Activated T-cell treated with anti-CD3 and anti-CD28 coated beads for 1 hour (primary cell): ENCODE measurements at places on chromosomes 3 and 15.
A peak's percentile ranks its signal among the peaks of the same experiment; 100 is the strongest.

DNA sequence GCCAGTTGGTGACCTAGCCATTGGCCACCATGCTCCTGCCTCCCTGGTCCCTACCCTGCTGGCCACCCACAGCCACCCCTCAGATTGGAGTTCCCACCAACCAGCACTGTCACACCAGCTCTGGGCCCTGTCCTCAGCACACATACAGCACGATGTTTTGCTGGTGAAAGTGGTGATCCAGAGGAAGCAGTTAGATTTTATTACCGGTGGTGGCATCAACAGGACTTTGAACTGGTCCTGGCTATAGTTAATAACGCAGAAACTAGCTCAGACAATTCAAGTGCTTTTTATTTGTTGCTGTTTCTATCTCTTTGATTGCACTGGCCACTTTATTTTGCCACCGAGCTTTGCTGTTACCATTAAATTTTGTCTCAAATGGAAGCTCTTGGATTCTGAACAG, 16.4 kb upstream of the KLHL24 start:
- no peak for DNase-seq

- DNase-seq: no peak
These were observed 198.1 kb downstream of the MBNL1 start for GRCh38 chr3:152466784-152467183.

- peak; percentile 48 for DNase-seq
These were observed 142.7 kb downstream of the GADL1 start for GRCh38 chr3:30751610-30752299.

DNA sequence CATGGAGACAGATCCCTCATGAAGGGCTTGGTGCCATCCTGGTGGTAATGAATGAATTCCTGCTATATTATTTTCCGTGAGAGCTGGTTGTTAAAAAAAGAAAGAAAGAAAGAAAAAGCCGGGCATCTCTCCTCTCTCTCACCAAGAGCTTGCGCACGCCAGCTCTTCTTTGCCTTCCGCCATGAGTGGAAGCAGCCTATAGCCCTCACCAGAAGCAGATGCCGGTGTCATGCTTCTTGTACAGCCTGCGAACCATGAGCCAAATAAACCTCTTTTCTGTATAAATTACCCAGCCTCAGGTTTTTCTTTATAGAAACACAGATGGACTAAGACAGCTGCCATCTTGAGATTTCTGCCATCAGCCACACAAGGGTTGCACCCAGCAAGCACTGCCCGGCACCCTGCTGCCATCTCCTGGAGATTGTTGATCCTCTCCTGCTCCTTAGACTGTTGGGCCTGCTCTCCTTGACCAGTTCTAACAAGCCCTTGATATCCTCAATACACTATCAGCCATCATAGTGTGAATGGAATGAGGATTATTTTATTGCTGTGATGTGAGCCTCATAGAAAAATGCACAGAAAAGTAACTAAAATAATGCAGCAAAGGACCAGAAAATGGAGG, 3.5 kb upstream of the AHSG start:
- no peak for DNase-seq

- no peak for DNase-seq
These were observed 544.1 kb upstream of the MDFIC2 start for GRCh38 chr3:70856414-70857162.

DNA sequence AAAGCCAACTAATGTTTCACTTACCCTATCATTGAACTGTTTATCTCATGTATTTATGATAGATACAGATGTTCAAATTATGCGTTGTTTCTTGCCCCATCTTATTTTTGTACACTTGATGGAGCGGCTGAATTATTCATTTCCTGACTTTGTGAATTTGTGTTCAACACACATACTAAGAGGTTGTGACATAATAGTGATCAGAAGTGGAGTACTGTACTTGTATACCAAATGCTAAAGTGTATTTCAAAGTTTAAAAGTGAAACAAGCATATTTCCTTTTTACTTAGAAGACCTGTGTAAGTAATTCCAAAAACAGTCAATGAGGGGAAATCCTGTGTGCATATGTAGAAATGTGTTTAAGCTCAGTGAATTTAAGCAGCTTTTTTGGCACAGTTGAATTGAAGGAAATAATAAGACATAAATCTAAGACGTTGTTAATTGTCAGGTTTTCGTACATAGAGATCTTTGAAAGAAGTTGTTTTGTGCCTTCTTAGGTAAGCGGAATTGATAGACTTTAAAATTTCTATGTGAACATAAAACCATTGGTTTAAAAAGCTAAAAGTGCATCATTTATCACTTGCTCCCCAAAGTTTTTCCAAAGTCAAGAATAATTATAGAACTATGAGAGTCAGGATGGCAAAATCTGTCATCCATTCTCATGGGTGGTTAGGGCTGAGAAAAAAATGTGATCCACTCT, 1.9 kb downstream of the NFKBIZ start:
- no peak for DNase-seq

GRCh38 chr3:29202378-29202777, 78.5 kb upstream of the RBMS3 start:
- no peak for DNase-seq

GRCh38 chr15:62389885-62390790, 225.1 kb upstream of the C2CD4B start:
- peak; percentile 31 for DNase-seq

GRCh38 chr3:172634948-172635347, 75.9 kb downstream of the NCEH1 start:
- DNase-seq: no peak

DNA sequence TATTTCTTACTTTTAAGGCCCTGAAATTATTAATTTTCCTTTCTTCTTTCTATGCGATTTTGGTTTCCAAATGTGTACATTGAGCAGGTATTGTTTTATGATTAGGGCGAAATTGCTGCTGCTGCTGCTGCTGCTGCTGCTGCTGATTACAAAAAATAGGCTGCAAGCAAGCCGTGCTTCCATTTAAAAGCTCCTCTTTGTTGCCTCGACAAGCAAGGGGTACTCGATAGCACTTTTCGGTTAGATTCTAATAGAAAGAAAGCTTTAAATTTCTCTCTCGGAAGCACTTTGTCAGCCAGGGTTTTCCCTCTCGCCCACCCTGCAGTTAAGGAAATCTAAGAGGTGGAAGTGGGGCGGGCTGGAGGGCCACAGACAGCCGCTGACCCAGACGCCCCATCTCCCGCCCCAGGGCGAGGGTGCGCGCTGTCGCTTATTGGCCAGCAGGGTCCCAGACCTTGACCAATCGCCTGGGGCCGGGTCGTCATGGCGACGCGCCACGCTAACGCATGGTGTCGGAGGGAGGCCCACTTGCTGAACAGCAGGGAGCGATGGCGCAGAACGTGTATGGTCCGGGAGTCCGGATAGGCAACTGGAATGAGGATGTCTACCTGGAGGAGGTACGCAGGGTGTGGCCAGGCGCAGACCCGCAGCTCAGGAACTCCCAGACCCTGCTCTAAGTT, at the start of gene CFAP161:
Gene CFAP161 (plus strand): TSS at position 489 of the 680 bp plus-strand sequence. CDS start 60 bp downstream, at position 549.
- DNase-seq: no peak

GRCh38 chr3:52221563-52222318, 3.7 kb downstream of the TLR9 start:
- peak; percentile 44 for DNase-seq

DNA sequence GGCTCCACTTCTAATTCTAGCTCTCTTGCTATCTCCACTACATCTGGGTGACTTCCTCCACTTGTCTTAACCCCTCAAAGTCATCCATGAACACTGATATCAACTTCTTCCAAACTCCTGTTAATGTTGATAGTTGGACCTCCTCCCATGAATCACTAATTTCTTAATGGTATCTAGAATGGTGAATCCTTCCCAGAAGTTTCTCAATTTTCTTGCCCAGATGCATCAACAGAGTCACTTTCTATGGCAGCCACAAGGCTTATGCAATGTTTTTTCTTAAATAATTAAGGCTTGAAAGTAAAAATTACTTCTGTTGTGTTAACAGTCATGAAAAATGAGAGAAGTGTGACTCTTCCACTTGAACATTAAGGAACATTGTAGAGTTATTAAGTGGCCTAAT, 164.3 kb downstream of the PCCB start:
- no peak for DNase-seq

DNA sequence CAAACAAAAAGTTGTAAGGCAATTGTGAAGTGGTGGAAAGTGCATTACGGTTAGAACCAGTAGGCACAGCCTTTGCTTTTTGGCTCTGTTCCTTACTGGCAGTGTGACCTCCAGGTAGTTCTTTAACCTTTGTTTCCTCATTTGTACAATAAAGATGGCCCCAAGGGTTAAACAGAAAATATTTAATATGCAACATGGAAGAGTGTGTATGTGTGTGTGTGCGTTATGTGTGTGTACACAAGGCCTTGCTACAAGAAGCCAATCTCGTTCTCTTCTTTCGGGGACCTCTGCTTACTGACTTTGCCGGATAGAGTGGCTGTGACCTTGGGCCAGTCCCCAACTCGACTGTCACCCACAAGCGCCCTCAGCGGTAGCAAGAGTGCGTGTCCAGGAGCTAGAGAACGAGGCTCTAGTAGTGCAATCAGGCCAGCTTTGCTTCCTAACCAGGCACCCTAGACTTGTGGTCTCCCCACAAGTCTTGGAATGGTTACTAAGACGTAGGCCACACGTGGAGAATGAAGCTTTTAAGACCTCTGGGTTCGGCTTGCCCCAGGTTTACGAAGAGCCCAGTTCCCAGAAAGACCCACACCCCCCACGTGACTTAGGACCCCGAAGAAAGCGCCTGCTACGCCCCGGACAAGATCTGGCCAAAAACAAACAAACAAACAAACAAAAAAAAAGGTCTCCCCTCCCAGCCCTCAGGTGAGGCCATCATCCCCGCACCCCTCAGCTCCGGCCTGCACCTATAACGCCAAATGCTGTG, 593 bp downstream of the CIAO2A start:
- peak; percentile 12 for DNase-seq

DNA sequence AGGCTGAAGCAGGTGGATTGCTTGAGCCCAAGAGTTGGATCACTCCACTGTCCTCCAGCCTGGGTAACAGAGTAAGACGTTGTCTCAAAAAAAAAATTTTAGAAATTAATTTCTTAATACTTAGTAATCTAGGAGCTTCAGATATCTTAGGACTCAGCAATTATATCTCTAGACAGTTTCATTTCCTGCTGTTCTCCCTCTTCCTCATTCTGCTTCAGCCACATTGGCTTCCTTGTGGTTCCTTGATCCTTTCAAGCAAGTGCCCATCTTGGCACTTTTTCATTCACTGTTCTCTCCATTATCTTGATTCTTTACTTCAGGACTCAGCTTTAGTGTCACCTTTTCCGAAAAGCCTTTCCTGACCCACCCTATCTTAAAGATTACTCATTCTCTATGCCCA, 22.5 kb downstream of the TMEM202 start:
- no peak for DNase-seq

DNA sequence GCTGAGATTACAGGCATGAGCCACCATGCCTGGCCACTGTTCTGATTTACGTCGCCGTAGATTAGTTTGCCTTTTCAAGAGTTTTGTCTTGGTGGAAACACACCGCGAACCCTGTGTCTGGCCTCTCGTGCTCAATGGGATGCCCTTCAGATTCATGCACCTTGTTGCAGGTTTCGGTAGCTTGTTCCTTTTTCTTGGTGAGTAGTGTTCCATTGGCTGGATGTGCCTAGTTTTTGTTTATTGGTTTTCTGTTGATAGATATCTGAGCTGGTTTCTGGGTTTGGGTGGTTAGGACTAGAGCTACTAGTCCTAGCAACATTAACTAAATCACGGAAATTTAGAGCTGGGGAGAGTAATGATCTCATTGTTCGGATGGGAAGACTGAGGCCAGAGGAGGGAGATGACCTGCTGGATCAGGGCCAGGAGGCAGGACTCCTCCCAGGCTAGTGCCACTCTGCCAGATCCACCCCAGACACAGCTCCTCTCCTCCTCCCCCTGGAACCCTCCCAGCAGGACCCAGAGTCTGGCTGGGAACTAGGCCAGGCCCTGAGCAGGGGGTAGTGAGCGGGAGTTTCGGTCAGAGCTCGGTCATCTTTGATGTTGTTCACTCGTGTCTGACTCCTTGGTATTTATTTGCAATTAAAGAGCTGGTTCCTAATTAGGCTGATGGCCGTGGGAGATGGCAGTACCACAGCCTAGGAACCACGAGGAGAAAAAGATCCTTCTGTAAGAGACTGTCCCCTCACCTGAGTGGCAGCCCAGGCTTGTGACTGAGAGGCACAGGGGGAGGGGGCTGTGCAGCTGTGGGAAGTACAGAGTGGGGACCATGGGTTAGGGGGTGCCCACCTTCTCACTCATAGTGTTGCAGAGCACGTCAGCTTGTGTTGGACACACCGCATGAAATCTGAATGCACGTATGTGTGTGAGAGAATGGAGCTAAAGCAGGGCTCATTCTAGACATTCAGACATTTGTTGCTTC, 73.4 kb downstream of the SMAD6 start:
- no peak for DNase-seq

GRCh38 chr3:51896607-51897305, 6.4 kb downstream of the IQCF1 start:
- no peak for DNase-seq

- no peak for DNase-seq
These were observed 50.5 kb downstream of the CRYGS start for GRCh38 chr3:186493525-186494255.

GRCh38 chr3:179181021-179181472, 32.9 kb downstream of the PIK3CA start:
- DNase-seq: no peak

GRCh38 chr3:170689296-170689829, 103.5 kb upstream of the SLC7A14 start:
- DNase-seq: no peak

DNA sequence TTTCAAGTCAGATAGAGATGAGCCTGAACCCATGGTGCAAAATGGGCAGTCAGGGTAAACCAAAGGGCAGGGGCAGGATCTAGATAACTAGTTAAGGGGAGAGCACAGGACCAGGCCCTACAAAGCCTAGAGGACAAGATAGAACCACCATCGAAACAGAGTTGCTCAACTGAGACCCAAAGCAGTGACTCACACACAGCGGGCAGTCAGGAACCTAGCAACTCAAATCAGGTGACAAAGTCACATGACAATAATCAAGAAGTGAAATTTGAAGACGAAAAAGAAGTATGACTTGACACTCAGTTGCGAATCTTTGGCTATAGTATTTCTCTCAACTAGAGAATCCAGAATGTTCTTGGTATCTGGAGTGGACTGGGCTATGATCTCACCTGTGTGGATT, 136.0 kb upstream of the PTPRG start:
- DNase-seq: no peak

DNA sequence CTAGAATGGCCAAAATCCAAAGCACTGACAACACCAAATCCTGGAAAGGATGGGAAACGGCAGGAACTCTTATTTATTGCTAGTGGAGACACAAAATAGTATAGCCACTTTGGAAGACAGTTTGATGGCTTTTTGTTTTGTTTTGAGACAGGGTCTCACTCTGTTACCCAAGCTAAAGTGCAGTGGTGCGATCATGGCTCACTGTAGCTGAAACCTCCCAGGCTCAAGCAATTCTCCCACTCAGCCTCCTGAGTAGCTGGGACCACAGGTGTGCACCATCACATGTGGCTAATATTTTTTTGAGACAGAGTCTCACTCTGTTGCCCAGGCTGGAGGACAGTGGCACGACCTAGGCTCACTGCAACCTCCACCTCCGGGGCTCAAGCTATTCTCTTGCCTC, 27.3 kb upstream of the GPR160 start:
- no peak for DNase-seq

GRCh38 chr3:87167628-87168456, 59.3 kb upstream of the CHMP2B start:
- no peak for DNase-seq

- no peak for DNase-seq
These were observed 236.4 kb downstream of the KLF13 start for GRCh38 chr15:31563001-31563400.
